ENCODE measurements at places on chromosomes 13 and 19. TPM values are rescaled to one million over a fixed set of nuclear protein-coding genes. Genes with fewer than 3 reads are reported as not detected.
A peak's percentile ranks its signal among the peaks of the same experiment; 100 is the strongest.

GRCh38 chr13:105607016-105607415 is 928.4 kb downstream of the EFNB2 start:
- DNase-seq = no peak

DNA sequence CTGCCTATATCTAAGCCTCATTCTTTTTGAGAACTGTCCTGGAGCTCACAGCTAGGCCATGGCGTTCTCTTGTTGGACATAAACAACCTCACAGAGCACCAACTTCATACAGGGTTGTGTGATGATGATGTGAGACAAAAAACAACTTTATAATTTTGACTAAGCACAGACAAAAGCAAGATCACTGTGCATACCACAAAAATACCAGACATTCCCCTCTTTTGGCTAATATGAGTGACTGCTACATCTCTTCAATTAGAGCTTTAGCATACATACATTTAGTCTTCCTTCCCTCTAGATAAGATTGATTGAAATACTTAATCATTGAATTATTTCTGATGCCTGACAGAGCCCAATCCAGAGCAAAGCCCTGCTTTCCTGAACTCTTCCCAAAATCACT is 8.3 kb downstream of the MAB21L1 start:
- DNase-seq = no peak

DNA sequence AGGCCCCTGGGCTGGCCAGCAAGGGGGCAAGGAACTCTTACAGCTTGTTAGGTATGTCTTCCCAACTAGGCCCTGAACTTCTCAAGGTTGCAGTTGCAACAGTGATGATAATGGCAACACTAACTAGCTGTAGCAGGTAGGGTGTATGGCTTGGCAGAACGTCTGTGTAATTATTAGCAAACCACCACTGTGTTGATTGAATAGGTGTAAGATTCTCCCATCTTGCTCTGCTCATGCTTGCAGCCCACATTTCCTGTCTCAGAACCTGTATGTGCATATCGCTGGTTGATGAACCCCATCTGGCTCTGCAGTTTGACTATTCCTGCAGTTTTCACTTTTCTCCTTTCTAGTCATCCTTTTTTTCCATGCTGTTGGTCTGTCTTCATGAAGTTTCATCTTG is 178.8 kb downstream of the KATNAL1 start:
- no peak for DNase-seq

DNA sequence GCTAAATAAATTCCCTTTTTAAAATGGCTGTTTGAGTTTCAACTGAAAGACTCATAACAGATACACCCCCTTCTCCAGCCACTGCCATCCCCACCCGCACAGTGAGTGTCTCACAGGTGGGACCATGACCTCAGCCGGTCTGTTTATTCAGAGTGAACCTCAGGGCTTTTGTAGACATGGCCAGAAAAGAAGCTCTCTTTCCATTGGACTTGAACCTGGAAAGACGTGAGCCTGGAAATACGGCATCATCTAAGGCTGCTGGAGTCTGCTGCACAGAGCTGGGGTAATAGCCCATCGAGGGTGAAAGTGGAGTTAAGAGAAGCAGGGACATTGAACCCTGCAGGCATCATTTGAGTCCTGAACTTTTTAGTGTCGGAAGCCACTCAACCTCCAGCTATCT is 15.2 kb upstream of the KPNA3 start:
- DNase-seq = no peak

DNA sequence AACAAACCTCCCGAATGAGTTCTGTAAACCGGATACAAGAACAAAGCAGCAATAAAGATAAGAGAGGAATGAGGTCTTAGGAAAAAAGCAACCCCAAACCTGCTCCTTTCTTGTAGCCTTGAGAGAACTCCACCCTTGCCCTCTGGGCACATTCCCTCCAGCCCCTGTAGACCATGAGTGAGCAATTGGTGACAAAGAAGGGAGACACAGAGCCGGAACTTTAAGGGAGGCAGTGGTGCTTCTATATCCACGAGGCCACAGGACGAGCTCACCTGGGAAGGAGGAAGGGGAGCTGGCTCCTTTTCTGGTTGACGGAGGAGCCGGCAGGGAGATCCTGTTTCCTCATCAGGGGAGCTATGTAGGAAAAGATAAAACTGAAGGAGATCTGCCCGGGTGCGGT is 13.0 kb downstream of the BRME1 start:
- DNase-seq = no peak

DNA sequence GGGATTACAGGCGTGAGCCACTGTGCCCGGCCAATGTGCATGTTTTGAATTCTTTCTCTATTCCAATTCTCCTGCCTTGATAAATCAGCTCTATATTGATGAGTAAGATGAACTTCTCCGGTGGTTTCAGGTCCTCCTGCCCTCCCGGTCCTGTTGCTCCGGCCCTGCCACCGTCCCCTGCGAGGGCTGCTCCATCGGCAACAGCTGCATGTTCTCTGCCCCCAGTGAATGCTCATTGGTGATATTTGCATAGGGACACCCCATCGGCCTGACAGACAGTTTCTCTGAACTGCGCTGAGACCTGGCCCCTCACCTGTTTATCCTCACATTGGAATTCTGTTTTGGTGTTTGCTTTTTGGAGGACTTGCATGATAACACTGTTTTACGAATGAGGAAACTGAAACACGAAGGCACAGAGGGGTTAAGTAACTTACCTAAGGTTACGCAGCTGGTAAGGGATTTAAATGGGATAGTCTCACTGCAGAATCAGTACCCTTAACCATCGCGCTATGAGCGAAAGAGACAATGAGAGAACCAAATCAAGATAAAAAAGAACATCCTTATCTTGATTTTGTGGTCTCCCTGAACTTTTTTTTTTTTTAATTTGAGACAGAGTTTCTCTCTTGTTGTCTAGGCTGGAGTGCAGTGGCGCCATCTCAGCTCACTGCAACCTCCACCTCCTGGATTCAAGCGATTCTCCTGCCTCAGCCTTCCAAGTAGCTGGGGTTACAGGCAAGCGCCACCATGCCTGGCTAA is 32.2 kb downstream of the ZNF557 start:
- no peak for DNase-seq

- DNase-seq = peak; percentile 26
These were observed 52.4 kb downstream of the ZNF676 start for GRCh38 chr19:22144394-22144793.

GRCh38 chr19:40776364-40776763 is 1.0 kb downstream of the MIA start:
- no peak for DNase-seq

- no peak for DNase-seq
These were observed 5.0 kb downstream of the NOVA2 start for GRCh38 chr19:45968626-45969025.

The PSG7 gene
- total RNA-seq = not detected

The USHBP1 gene
- total RNA-seq = not detected

The ICAM5 gene
- 2.5 TPM for total RNA-seq

The SIGLEC8 gene
- total RNA-seq = not detected

The CD209 gene
- total RNA-seq = not detected
